ENCODE measurements at places on chromosomes 3 and 15.

DNA sequence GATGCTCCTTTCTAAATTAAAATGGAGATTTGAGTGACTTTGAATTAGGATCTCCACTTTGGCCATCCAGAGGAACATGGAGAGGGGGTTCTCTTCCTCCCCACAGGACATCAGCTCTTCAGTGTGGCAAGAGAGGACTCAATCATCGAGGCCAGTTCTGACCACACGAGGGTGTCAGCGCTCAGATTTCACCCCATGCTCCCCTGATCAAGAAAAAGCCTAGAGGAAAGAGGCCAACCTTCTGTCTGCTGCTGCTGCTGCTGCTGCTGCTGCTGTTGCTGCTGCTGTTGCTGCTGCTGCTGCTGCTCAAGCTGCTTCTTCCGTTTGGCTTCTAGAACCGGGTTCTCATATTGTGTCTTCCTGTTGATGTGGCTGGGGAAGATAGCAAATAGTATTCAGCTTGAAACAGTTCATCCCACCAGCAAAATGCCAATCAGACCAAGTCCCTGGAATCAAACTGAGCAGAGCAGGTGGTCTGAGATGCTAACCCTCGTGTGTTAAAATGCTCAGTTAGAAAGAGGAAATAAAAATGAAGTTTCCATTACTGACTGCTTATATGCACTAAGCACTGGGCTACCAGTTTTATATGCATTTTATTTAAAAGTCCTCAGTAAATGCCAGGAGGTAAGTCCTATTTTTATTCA lies 599.0 kb downstream of the MAGI1 start:
- no peak for DNase-seq

DNA sequence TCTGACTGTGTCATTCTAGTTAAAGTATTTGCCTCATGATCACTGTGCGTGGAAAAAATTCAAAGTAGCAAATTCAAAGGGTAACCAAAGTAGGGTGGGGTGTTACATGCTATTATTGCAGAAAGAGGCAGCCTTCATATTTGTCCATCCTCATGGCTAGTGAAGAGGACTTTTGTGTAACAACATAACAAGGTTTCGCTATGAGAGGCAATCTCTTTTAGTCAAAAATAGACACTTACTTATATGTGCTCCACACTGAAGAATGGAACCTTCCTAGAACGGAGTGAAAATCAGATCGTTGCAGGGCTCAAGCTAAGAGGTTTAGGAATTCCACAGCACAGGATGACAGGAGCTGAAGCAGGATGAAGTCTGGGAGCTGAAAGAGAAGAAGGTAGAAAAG lies 345.1 kb upstream of the CBLB start:
- no peak for DNase-seq

DNA sequence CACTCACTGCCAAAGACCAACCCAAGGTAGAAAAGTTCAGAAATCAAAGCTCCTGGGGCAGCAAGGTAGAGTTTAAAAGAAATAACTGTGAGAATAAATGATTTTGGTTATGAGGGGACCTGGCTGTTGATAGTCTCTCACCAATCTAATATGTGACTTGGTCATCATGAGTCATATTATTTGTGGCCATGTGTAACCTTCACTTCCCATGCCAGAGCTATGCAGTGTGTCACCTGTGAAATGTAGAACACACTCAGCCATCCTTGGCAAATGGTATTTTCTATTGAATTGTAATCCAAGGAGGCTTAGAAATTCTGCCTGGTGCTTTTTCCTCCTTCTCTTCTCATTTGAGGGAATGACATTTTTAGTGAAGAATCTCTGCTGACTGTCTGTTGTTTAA lies 184.2 kb upstream of the STAC start:
- no peak for DNase-seq

GRCh38 chr3:42214064-42214463 lies 51.9 kb downstream of the CCK start:
- DNase-seq: peak; percentile 74

- DNase-seq: no peak
Measured at GRCh38 chr15:29034593-29035335, 149.0 kb downstream of the APBA2 start.

- DNase-seq: no peak
Measured at GRCh38 chr3:187377842-187378241, 9.7 kb downstream of the RTP4 start.

DNA sequence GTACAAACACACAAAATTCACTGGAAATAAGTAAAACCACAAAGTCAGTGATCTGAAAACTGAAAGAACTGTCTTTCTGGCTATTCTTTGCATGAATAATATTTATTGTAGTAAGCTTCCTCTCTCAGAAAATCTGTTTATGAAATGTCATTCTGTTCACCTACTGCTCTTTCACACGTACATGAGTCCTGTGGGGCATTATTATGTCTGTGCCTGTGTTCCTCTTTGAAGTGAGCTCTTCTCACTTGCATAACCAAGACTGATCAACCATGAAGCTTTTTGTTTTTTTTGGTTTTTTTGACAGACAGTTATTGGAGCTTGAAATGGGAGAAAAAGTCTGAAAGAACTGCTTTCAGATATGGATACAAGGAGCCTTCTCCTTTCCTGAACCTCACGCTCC lies 195.8 kb downstream of the PLCH1 start:
- no peak for DNase-seq

DNA sequence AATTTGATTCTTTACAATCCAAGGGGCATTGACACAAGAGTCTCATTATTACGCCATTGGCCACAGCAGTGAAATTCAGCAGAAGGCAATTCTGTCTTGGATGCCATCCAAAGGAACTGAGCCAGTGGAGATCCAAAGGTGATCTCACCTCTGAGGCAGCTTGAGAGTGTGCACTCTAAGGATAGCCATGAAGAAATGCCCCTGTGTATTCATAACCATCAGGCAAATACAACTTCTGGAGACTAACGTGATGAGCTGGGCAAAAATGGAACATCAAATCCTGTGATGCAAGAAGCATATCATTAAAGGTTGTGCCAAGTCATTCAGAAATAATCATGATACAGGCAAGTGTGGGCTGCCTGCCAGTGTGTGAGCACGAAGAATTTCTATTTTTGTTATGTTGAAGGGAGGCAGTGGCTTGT lies 41.4 kb downstream of the ROBO2 start:
- DNase-seq: peak; percentile 28

- no peak for DNase-seq
Measured at GRCh38 chr3:172156586-172156955, 117.2 kb downstream of the FNDC3B start.

- DNase-seq: no peak
Measured at GRCh38 chr3:158419820-158420653, 151.0 kb upstream of the MLF1 start.

DNA sequence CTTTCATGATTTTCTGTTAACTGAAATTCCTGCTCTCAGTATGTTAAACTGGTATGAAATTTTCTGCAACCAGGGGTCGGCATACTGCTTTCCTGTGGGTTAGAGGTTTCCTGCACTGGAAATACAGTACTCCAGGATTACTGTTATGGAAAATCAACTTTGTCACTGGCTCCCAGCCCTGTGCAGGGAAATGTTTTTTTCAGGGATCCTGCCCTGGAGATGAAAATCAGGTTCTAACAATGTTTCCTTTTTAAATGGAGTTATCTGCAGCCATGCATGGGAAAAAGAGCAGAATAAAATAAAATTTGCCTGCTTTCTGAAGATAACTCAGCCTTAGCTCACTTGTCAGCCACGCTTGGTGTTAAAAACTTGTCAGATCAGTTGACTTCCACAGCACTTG lies 220.4 kb downstream of the IL5RA start:
- DNase-seq: no peak

- DNase-seq: no peak
Measured at GRCh38 chr3:195867631-195868335, 40.6 kb downstream of the TNK2 start.

DNA sequence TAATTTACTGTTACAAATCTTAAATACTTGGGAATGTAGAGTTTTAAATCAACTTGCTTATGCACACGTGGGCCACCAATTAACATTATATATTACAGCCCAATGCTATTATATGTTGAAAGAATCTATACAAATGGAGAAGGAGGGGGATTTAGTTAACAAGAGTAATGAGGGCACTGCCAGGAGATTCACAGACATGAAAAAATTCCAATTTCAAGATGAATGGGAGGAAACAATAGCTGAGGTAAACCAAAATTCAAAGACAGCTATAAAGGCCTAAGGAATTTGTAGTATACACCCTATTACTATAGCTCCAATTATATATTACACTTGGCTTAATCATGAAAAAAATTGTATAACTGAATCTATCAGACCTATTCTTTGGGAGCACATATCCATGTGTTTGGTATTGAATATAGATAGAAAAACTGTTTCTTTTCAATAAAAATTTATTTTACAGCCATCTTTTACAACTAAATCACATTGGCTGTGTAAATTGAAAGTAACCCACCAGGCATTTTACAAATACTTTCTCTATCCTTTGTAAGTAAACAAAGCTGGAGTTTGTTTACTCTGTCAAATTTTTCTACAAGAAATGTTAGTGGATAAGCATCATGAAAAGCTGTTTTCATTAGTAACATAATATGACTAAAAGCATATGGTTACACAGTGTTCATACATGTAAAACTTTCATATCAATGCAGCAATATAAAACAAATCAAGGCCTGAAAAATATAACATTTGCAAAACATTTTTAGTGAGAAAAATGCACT lies 1045.8 kb downstream of the ROBO1 start:
- no peak for DNase-seq

- DNase-seq: no peak
Measured at GRCh38 chr3:157284688-157285087, 124.7 kb upstream of the CCNL1 start.

DNA sequence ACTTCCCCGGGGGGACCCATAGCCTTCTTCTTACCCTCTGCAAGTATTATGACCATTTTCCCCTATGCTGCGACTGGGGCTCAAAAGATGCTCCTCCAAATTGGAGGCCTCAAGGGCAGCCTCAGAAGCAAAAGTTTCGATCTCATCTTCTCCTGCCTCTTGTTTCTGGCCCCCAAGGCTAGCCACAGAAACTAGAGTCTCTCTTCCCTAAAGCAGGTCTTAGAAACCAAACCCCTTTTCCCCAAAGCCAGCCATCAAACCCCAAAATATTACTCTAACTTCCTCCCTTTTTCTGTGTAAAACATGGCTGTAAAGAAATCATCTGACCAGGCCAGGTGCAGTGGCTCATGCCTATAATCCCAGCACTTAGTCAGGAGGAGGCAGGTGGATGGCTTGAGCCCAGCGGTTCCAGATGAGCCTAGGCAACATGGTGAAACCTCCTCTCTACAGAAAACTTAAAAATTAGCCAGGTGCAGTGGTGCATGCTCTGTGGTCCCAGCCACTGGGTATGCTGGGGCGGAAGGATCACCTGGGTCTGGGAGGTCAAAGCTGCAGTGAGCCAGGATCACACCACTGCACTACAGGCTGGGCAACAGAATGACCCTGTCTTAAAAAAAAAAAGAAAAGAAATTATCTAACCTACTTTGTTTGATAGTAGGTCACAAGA lies 36.7 kb upstream of the MFGE8 start:
- DNase-seq: no peak

DNA sequence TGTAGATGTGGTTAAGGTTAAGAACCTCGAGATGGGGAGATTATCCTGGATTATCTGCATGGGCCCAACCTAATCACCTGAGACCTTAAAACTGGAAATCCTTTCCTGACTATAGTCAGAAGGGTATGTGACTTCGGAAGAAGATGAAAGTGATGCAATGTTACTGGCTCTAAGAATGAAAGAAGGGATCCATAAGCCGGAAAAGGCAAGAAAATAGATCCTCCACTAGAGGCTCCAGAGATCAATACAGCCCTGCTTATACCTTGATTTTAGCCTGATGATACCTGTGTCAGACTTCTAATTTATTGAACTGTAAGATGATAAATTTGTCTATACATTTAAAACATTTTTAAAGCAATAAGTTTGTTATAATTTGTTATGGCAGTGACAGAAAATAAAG lies 21.5 kb upstream of the GASK1A start:
- DNase-seq: no peak

DNA sequence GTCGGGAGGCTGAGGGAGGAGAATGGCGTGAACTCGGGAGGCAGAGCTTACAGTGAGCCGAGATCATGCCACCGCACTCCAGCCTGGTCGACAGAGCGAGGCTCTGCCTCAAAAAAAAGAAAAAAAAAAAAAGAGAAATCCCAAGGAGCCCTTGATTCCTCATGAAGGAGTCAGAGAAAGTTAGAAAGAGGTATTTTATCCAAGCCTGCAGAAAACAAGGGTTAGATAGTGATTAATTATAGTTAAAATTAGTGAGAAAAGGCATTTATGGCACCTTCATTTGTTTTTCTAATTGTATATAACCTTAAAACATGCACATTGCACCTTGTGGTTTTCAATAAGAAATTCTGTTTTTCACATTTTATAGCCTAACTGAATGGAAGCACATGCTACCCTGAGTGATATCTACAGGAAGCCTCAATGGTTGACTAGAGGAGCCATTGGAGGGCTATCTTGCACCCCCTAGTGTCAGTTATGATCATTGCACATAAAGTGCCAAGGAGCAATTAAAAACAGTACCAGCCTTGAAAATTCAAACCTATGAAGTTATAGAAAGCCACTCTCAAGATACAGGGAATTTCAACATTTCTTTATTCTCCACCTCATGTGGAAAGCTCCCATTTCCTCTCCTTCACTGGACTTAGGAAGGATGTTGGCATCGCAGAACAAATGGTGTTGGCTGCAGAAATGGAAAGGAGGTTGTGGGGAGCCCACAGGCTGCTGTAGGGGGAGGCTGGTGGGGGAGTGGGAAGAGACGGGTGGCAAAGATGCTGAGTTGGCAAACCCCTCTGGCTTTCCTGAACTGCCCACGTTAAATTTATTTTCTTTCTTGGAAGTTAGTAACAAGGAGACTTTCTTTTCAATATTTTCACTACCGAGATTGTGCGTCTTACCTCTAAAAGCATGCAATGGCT lies 48.5 kb downstream of the ITGA11 start:
- DNase-seq: no peak

GRCh38 chr3:124881976-124882697 lies 5.0 kb downstream of the ITGB5 start:
- no peak for DNase-seq
